ENCODE measurements at places on chromosomes 6 and 20.

DNA sequence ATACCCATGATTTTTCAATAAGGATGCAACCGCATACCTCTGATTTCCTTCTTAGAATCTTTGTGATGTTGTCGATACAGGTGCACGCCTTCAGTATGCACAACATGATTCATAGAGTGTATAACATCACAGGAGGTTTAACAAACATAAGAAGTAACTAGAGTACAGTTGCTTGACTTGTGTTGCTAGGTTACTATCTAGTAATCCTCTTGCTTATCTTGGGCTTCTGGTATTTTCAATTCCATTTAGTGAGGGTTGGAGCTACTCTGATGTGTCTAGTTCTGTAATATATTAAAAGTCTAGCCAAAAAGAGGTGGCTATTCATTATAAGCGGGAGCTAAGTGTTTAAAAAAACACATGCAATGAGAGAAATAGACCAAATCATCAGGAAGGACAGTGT, 85.5 kb upstream of the TENT5A start:
- peak; percentile 29 for DNase-seq

GRCh38 chr6:16404456-16404855, 166.1 kb downstream of the GMPR start:
- no peak for DNase-seq

- DNase-seq: no peak
Measured at GRCh38 chr6:104068281-104068680, 791.4 kb downstream of the HACE1 start.

GRCh38 chr6:17280552-17281090, 540 bp upstream of the RBM24 start:
- DNase-seq: peak; percentile 17

DNA sequence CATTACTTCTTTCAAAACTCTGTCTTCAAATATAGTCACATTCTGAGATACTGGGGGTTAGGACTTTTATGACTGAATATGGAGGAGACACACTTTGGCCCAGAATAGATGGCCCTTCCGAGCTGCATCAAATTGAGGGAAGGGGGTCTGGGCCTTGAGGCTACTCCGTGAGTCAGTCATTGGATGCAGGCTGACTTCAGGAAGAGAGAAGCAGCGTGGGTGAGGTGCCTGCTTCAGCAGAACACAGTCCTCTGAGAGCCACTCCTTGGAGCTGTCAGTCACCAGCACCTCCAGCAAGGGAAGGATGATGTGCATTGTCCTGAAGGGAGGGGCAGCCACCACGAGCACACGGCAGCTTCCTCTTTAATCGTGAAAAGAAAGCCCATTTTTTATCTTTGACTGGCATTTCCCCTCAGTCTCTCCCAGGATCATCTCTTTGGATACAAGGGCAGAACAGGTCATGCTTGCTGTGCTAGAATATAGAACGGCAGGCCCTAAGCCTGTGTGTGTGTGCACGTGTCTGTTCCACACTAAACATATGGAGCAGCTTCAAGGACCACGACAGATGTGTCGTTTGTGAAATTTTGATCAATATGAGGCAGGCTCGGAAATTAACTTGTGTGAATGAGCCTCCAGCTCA, 721.6 kb downstream of the KIF16B start:
- DNase-seq: no peak

GRCh38 chr6:25442898-25443297, 163.7 kb downstream of the CARMIL1 start:
- DNase-seq: no peak

DNA sequence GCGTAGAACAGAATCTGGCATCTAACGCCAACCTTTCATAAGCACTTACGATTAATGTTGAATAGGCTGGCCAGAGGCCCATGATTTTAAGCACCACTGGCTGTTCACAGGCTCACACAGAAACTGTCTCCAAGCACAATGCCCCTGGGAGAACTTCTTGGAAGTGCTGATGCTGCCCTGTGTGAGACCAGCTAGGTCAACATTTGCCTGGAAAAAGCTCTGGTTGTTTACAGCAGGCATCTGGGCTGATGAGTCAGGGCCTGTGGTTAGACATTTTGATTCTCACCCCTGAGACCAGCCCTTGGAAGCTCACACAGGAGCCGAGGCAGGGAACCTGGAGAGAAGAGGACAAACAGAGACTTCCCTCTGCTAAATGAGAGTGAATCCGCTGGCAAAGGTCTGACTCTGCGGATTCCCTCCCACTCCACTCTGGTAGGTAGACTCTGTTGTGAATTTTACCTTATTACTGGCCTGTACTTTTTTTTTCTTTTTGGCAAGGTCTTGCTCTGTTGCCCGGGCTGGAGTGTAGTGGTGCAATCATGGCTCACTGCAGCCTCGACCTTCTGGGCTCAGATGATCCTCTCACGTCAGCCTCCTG, 6.8 kb upstream of the SULF2 start:
- peak; percentile 81 for DNase-seq

- DNase-seq: no peak
Measured at GRCh38 chr6:117619178-117619577, 16.9 kb upstream of the GOPC start.

DNA sequence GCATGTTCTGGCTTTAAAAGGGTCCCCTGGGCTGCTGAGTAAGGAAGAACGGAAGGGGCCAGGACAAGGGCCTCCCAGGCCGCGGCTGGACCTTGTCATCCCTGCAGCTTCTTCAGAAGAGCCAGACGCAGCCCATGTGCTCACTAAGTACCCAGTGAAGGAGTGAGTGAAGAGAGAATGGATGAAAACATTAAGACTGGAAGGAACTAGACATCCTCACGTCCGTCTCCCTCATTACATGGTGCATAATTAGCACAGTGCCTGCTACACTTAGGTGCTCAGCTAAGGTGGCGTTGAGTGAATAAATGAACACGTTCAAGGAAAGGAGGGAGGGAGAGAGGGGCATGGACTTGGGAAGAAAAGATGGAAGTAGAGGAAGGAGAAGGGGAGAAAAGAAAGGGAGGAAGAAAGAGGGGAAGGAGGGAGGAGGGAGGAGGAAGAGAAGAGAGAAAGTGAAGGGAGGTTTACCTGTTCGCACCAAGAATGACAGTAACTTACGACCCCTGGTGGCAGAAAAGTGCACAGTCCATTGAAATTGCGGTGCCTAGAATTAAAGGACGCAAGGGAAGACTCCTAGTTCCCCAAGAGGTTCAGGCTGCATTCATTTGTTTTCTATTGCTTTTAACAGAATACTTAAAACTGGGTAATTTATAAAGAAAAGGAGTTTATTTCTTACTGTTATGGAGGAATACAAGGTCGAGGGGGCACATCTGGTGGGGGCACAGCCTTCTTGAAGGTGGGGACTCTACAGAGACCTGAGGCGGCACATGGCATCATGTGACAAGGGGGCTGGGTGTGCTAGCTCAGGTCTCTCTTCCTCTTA, 8.0 kb downstream of the TP53RK start:
- DNase-seq: peak; percentile 57

GRCh38 chr6:42378125-42378524, 73.6 kb downstream of the TRERF1 start:
- no peak for DNase-seq

DNA sequence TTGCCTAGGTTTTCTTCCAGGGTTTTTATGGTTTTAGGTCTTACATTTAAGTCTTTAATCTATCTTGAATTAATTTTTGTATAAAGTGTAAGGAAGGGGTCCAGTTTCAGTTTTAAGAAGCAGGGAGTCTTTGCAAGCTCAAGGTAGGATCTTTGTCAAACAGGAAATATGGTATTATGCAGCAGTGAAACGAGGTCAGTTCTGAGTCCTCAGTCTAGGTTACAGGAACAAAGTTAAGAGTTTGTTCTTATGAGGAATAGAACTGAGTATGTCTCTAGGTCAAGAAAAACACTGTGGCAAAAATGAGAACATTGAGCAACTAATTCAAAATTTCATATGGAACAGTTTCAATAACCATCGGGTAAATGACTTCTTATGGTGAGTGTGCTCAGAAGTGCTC, 63.6 kb downstream of the GCLC start:
- no peak for DNase-seq

GRCh38 chr6:44667668-44668390, 280.3 kb downstream of the CDC5L start:
- peak; percentile 25 for DNase-seq

DNA sequence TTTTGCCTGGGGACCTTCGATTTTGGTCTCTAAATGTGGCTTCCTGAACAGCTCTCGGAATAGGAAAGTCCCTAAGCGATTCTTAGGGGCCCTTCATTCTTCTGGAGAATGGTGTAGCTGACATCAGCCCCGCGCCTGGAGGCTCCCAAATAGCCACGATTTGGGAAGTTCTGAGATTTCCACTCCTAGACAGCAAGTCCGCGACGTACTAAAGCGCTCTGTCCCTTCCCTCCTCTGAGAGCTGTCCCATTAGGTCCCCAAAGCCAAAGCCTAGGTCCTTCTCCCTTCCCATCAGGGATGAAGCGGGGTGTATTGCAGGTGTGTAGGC, 756 bp downstream of the MOXD1 start:
- DNase-seq: no peak

DNA sequence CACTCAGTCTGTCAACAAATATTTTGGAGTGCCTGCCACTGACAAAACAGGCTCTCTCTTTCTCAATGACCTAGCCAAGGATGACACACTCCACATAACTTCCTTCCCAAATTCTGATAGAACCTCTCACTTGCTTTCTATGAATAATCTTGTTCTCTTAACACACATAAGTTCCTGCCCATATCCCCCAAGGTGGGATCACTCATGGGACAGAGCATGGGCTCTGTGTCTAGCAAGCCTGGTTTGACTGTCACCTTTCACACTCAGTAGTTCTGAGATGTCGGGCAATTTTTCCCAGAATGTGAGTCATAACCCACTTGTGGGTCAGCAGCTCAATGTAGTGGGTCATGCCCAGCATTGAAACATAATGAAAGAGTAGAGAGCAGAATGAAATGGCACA, 78.1 kb downstream of the LRFN2 start:
- peak; percentile 41 for DNase-seq

GRCh38 chr6:29631860-29632731, 887 bp downstream of the GABBR1 start:
- peak; percentile 39 for DNase-seq

- DNase-seq: no peak
Measured at GRCh38 chr6:4489538-4489937, 286.7 kb upstream of the CDYL start.
